Activated CD8-positive, alpha-beta memory T cell treated with anti-CD3 and anti-CD28 coated beads for 24 hours (primary cell): ENCODE measurements at places on chromosomes 12 and 14.

DNA sequence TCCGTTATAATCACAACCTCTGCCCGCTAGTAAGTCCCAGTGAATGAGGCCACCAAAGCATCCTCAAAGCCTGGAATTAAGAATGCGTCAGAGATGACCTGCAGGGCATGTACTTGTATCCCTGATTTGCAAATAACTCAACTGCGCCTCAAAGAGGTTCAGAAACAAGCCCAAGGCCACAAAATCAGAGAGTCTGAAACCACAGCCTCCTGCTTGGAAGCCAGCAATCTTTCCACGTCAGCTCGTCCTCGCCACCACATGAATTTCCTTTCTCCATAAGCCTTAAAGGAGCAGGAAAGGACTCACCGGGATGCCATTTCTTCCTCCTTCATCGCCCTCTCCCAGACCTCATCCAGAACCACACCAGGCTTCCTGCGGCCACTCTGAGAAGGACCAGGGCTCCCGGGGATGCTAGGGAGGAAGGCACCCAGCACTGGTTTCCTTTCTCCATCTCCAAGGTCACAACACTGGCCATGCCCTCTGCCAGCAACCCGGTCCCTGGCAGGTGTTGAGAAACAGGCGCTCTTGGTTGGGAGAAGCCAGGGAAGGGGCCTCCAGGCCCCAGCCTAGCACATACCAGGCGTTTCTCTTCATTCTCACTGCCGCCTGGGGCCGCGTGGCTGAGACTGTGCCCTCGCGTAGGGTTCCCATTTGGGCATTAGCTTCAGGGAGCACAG lies 191.2 kb upstream of the DIO3 start:
- no peak for DNase-seq

- DNase-seq, result no peak
Observed at GRCh38 chr12:11565752-11566151, 83.7 kb upstream of the ETV6 start.

DNA sequence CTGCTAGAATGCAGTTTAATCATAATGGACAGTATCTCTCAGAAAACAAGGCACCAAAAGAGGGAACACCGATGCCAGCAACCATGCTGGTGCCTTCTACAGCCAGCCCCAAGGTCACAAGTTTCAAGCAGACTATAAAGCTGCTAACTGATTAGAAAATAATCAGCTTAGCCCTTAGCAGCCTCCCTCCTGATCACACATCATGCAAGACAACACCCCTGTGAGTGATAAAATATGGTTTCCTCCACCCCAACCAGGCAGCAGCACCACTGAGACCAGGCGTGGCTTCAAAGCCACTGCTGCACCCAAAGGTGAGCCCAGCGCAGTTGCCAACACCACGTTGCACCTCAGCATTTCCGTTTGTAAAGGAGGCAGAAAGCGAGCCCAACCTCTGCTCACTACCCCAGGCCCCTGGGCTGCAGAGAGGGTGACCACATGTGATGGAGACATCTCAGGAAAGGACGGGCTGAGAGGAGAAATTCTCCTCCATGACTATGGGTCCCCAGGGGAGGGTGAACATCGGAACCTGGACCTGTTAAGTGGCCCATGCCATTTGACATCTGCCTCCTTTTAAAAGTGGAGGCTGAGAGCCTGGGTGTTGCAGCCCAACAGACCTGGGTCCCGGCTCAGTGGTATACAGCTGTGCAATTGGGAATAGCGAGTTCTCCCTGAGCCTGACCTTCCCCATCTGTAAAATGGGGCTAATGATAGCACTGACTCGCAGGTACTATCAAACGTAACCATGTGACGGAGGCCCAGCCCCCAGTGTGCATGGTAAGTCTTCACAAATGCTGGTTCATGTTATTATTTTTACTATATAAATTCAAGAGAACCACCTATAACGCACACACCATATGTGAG lies 11.5 kb downstream of the ZFP36L1 start:
- DNase-seq, result peak; percentile 77

DNA sequence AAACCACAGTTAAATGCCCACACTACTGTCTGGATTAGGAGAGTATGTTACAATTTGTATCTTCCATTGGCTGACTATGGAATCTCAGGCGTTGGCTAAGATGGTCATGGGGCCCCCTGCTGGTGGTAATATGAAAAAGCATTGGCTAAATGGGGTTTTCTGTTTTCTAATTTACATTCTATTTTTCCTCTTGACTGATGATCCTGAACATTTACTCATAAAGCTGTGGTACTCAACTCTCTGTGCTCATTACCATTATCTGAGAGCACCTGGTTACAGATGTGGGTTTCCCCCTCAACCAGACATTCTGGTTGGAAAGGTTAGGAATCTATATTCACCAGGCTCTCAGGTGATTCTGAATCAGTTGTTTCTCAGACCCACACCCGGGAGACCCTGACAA lies 64.8 kb downstream of the WSCD2 start:
- DNase-seq, result no peak

- DNase-seq, result no peak
Observed at GRCh38 chr14:92539875-92540274, 26.3 kb downstream of the RIN3 start.
